HS-27A (cell line): ENCODE measurements at places on chromosomes 2 and 18.

GRCh38 chr18:73232933-73233332 is 365.1 kb upstream of the NETO1 start:
- DNase-seq = no peak

DNA sequence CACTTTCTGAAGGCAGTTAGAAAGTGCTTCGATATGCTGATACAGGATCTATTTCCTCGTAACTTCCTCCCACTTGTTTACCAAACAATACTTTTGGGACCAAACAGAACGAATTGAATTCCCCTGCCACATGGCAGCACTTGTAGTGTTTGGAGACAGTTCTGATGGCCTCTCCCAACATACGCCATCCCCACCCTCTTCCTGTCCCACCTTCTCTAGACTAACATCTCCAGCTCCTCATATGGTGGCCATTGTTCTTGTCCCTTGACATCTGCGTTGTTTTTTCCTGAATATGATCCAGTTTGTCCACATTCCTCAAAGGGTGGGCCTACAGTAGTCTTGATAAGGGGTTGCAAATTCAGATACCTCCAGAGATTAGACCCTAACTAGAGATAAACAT is 53.4 kb upstream of the ANKRD44 start:
- no peak for DNase-seq

- DNase-seq = no peak
These were observed 112.9 kb downstream of the SLC39A10 start for GRCh38 chr2:195769975-195770374.

GRCh38 chr2:56337342-56337741 is 153.6 kb downstream of the CCDC85A start:
- DNase-seq = no peak
